ENCODE measurements at places on chromosomes 12 and 14. TPM values are rescaled to one million over a fixed set of nuclear protein-coding genes. Genes with fewer than 3 reads are reported as not detected.

DNA sequence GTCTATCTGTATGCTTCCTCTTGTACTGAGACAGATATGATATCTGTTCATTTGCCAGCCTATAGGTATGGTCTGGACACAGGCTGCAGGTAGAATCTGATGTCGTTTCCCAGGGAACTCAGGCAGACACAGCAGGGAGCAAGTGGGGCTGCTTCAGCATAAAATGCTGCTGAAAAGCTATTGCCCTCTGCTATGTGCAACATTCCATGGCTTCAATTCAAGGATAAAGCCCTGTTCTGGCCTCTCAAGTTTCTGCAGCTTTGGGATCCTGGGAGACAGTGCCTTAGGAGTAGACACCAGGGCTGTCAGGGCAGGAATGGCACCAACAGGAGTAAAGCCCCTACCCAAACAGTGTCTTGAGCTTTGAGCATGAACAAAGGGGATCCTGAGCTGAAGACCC is 173.5 kb downstream of the SLC41A2 start:
- no peak overlapping the region for H3K27ac ChIP-seq
- H3K36me3 ChIP-seq, result no peaks in the 10 kb centered on the region
- H3K4me3 ChIP-seq, result no peak overlapping the region
- no peak for DNase-seq
- no peaks in the 10 kb centered on the region for H3K27me3 ChIP-seq

PRH2 gene
- not detected for polyA plus RNA-seq

GRCh38 chr12:26231921-26232320 is 36.5 kb downstream of the SSPN start:
- no peaks in the 10 kb centered on the region for H3K36me3 ChIP-seq
- no peak overlapping the region for H3K4me3 ChIP-seq

PKP2 gene
- polyA plus RNA-seq, result 42.1 TPM

DAD1 gene
- 136 TPM for polyA plus RNA-seq

GRCh38 chr14:24908592-24909236 is 141.2 kb downstream of the STXBP6 start:
- no peak for DNase-seq
- no peaks in the 10 kb centered on the region for H3K27me3 ChIP-seq
- peaks cover 28% of the 10 kb centered on the region for H3K4me1 ChIP-seq
- no peak overlapping the region for H3K27ac ChIP-seq
- no peaks in the 10 kb centered on the region for H3K36me3 ChIP-seq
- H3K4me3 ChIP-seq, result no peak overlapping the region

TAS2R13 gene
- polyA plus RNA-seq, result not detected

RIPK3 gene
- 43.5 TPM for polyA plus RNA-seq

ADAMTS20 gene
- polyA plus RNA-seq, result not detected

DNA sequence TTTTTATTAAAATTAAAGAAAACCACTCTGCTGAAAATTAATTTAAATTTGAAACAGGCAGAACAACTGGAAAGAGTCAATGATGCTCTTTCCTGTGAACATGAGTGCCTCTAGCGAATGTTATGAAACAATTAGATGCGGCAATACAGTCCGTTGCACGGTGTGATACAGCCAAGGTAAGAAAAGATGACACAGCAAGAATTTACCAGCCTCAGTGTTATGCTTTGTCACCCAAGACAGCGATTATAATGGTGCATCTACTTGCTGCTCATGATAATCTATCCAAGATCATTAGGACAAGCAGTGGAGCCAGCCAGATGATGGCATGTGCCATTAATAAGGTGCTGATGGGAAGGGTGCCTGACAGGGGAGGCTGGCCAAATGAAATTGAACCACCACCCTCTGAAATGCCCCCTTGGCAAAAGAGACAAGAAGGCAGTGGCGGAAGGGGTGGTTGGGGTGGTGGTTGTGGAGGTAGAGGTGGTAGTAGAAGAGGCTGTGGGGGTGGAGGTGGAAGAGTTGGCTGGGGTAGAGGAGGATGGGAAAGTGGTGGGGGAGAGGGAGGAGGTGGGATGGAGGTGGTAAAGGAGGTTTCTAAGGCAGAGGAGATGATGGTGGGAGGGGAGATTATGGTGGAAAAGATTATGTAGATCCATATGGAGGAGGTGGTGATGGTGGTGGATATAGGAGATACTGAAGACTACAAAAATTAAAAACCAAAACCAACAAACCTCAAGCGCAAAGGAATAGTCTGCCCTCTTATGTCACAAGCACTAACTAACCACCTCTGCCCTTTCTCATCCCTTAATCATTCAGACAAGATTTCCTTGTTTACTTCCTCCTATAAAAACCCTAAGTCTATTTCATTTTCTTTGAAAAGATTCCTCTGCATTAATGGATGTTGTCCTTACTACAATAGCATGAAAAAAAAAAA is 4.0 kb upstream of the RESF1 start:
- peaks cover 6% of the 10 kb centered on the region for H3K4me1 ChIP-seq
- H3K36me3 ChIP-seq, result no peaks in the 10 kb centered on the region
- H3K4me3 ChIP-seq, result no peak overlapping the region
- DNase-seq, result no peak
- H3K27ac ChIP-seq, result no peak overlapping the region

STXBP6 gene
- 13.8 TPM for polyA plus RNA-seq

DNA sequence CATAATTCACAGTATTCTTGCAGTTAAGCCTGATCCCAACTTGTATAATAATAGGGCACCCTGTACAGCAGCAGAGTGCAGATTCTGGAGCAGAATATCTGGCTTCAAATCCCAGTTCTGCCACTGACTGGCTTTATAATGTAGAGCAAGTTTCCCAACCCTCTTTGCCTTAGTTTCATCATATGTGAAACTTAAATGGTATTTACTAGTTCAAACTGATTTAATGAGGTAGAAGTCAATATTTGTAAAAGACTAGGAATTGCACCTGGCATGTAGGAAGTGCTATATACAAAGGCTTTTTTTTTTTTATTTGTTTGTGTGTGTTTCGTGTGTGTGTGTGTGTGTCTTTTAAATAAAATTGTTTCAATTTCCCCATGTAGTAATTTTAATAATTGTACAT is 125.9 kb downstream of the CCER1 start:
- DNase-seq, result no peak
- no peaks in the 10 kb centered on the region for H3K36me3 ChIP-seq
- H3K27ac ChIP-seq, result no peak overlapping the region
- no peak overlapping the region for H3K4me3 ChIP-seq
- H3K4me1 ChIP-seq, result no peaks in the 10 kb centered on the region

GRCh38 chr12:104010606-104011169 is 39.3 kb downstream of the GLT8D2 start:
- H3K27ac ChIP-seq, result no peak overlapping the region
- DNase-seq, result no peak
- peaks cover 7% of the 10 kb centered on the region for H3K36me3 ChIP-seq
- no peaks in the 10 kb centered on the region for H3K4me1 ChIP-seq
- no peaks in the 10 kb centered on the region for H3K27me3 ChIP-seq

All from sigmoid colon (tissue), 7 donors.